ENCODE measurements at places on chromosomes 16 and 17.

- DNase-seq = no peak
These were observed 562.8 kb upstream of the GOT2 start for GRCh38 chr16:59296888-59297287.

DNA sequence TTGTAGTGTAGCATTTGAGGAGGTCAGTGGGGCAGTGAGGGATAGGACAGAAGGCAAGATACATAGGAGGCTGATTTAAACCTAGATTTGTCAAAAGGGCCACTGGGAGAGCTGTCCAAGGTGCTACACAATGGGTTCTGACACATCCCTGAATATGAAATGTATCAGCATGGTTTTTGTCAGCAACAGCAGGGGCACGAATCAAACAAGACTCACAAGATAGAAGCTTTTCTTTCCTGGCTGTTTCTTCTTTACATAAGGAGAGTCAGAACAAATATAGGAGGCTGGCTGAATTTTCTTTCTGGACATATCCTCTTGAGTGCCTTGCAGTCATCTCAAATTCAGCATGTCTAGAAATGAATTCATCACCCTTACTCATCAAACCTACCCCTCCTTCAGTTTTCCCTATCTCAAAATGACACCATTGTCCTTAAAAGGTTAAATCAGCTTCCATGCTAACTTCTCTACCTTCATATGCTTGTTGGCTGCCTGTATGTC, 130.5 kb downstream of the NPIPB5 start:
- DNase-seq = no peak

DNA sequence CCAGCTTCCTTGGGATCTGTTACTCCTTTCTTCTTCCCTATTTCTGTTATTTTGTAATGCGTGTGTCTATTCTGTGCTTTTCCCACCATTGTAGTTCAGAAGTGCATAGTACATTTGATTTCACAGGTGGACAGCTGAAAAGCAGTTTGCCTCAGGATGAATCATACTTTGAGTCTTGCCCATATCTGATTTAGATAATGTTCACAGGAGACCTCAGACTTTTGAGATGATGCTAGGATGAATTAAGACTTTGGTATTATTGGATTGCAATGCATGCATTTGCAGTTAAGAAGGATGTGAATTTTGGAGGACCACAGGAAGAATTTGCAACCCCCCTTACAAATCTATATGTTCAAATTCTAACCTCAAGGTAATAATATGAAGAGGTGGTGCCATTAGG, 769.6 kb downstream of the CDH11 start:
- no peak for DNase-seq

DNA sequence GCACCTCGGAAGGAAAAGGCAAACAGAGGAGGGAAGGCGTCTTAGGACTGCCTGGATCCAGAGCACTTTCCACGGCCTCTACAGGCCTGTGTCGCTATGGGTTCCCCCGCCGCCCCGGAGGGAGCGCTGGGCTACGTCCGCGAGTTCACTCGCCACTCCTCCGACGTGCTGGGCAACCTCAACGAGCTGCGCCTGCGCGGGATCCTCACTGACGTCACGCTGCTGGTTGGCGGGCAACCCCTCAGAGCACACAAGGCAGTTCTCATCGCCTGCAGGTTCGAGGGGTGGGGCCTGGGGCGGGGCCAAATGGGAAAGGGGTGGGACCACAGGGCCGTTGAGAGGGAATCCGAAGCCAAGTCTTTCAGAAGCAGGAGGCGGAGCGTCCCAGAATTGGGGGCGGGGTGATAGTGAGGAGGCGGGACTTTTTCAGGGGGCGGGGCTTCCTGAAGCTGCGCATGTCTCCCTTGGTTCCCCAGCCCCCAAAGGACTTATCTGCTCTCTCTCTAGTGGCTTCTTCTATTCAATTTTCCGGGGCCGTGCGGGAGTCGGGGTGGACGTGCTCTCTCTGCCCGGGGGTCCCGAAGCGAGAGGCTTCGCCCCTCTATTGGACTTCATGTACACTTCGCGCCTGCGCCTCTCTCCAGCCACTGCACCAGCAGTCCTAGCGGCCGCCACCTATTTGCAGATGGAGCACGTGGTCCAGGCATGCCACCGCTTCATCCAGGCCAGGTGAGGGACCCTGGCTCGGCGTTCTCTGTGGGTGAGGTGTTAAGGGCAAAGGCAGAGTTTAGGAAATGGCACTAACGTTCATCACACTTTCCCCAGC, 939 bp downstream of the BCL6B start:
- DNase-seq = peak; percentile 89

DNA sequence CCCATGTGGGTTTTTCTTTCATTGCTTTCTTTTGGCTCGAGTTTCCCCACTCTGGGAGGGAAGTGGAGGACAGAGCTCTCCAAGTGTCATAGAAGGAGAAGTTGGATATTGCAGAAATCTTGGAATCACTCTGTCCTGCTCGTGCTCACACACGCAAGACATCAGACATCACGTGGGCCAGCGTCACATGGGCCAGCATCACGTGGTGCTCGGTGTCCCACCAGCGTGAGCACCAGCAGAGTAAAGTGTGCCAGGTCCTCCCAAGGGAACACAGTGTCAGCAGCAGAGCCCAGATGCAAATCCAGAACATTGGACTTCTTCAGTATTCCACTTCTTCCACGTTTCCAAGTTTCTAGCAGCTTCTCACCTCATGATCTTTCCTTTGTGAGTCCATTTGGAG, 327.0 kb downstream of the FOXL1 start:
- no peak for DNase-seq

GRCh38 chr16:69600202-69600601, 34.4 kb downstream of the NFAT5 start:
- DNase-seq = no peak
